ENCODE measurements at places on chromosomes 5 and 9.

DNA sequence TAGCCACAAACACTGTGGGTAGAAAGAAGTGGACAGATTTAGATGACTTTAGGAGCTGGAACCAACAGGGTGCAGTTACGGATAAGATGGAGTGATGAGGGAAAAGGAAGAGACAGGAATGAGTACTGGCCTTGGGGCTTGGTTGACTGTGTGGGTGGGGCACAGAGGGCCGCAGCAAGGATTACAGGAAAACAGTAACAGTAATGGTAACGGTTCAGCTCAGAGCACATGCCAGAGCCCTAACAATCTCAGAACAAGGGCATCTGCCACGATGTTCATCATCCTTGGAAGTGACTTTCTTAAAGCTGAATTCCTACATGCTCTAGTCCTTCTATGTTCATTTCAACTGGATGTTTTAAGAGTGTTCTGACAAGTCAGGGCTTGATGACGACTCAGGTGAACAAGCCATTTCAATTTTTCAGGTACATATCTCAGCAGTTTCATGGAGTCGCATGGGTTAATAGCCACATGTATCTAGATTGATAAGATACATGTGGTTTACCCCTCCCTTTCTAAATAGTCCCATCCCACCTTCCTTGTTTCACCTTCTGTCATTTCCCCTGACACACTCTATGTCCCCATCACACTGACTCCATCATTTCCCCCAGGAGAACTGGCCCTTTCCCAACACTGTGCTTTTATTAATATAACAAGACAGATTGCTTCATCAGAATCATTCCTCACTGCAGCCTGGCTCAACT is 65.0 kb downstream of the CEMIP2 start:
- DNase-seq = no peak

- no peak for DNase-seq
These were observed 5.6 kb upstream of the ARL15 start for GRCh38 chr5:54315736-54316528.

DNA sequence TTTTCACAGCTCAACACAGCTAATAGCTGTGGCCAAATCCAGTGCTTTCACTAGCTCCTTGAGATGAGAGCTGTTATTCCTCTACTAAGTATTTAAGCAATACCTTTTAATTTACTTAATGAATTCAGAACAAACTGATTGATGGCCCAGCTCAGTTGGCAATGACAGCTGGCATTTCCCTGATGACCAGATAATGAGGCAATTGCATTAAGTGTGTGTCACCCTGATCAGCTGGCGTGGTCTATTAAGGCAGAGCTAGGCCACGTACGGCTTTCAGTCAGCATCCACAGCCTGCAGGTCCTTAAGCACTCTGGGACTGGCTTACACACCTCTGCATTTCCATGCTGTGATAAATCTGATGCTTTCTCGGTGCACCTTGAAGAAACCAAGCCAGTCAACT is 34.4 kb downstream of the TTLL11 start:
- DNase-seq = no peak

GRCh38 chr5:9483779-9484178 is 62.1 kb downstream of the SEMA5A start:
- no peak for DNase-seq

DNA sequence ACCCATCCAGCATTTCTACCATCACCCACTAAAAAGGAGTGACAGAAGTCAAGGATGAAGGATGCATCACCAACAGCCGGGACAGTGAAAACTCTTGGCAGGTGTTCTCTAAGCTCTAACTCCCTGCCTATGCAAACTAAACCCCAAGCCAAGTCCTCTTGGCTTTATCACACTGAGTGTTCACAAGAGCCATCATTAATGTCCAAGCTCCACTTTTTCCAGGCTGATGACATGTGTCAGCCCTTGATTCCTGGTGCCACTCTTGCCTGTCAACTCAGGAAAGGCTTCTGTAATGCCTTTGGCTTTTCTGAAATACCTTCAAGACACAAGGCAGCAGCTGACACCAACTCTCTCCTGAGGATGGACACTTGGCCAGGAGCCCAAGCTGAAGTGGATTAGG is 86.9 kb downstream of the NR6A1 start:
- no peak for DNase-seq

GRCh38 chr5:79938468-79938867 is 52.6 kb downstream of the MTX3 start:
- peak; percentile 21 for DNase-seq

- no peak for DNase-seq
These were observed 11.6 kb upstream of the CETN3 start for GRCh38 chr5:90421136-90421535.

DNA sequence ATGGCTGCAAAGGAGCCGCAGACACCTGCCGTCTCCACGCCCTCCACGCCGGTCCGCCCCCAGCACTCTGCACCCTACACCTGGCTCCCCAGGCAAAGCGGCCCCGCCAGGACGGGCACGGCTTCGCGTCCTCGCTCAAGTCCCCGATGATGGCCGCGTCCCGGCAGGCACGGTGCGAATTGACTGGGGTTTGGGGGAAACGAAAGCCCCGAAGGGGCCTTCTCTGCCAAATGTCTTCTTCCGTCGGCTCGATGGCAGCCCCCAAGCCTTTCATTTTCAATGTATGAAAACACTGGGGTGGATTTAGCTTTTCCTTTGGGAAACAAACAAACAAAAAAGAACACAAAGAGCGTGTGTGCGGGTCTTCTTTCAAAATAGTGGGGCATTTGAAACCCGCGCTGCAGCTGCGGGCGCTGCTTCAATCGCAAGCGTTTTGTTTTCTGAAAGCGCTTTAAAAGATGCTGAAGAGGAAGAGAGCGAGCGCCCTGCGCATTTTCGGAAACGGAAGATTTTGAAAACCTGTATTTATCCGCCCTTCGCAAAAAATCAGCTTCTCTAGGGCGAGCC is 160.0 kb downstream of the RMI1 start:
- DNase-seq = peak; percentile 6

DNA sequence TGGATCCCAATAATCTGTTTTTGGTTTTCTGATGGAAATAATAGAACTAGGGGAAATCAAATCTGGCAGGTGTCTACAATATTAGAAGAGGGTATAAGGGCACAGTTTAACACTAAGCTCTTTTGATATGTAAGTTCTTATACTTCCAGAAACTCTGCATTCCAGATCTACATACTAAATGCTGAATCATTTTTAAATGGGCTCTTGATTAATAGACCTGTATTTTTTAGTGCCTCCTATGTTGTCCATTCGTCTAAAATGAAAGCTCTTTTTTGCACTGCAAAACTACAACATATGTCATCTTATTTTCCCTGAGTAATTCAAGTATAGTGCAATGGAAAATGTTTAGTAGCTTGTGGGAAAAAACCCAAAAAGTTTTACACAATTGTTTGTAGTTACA is 44.2 kb downstream of the NR6A1 start:
- no peak for DNase-seq

GRCh38 chr5:159511570-159511969 is 181.3 kb upstream of the IL12B start:
- DNase-seq = no peak

- DNase-seq = no peak
These were observed 487.5 kb upstream of the SGCD start for GRCh38 chr5:155839251-155840037.

- DNase-seq = no peak
These were observed 291.8 kb downstream of the AOPEP start for GRCh38 chr9:95018099-95018936.

DNA sequence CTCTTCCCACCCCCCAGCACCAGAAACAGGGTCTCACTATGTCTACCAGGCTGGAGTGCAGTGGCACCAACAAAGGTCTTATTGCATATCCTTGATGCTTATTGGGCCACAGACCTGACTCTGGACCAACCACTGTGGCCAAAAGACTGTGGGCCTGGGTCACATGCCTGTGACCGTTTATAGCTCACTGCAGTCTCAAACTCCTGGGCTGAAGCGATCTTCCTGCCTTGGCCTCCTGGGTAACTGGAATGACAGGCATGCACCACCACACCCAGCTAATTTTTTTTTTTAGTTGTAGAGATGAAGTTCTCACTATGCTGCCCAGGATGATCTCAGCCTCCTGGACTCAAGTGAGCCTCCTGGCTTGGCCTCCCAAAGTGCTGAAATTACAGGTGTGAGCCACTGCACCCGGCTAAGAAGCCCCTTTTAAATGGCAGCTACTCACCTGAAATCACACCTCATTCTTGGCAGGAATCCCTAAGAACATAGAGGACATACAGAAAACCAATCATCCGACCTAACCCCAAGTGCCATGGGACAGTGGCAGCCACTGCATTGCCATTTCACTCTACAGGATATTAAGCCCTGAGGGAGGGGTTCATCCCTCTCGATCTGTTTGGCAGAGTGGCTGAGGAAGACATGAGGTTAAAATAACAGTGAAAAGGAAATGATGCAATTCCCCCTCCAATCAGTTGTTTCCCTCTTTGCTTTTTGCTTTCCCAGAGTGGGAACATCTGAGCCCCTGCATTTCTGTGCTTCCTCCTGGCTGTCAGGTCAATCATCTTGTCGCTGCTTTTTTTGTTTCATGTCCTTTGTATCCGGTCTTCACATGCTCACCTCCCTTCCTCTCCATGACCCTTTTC is 74.6 kb downstream of the LRRC70 start:
- DNase-seq = no peak

DNA sequence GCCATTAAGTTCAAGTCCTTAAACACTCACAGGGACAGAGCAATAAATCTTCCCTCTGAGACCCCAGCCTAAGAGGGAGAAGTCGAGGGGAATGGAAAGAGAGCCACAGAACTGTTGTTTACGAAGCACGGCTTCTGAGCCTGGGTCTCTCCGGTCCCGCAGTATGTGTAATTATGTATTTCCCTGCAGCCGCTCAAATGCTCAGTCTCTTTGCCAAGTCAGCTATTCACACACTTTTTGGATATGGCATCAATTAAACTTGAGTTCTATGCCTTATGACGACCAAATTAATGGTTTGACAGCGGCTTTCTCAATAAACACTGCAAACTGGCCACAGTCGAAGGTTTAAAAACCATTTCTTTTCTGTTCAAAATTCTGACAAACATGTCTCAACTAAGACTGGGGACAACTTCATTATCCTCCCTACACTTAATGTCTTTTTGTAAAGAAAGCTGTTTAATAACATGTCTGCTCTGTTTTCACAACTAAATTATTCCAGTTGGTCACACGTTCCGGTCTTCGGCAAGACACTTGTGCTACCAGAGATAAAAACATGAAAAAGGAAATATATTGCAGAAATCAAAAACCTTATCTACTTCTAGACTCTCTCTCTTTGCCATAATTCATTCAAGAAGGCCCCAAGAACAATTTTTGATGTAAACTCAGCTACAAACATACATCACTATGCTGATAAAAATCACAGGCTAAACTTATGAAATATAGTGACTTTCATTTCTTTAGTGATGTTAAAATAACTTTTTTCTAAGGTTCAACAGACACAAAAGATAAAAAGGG is 203.2 kb downstream of the GAPVD1 start:
- no peak for DNase-seq

Measured in activated gamma-delta T cell treated with Interleukin-2 at 50 U/mL for 16 hours (primary cell).